T-helper 2 cell (primary cell): ENCODE measurements at places on chromosomes 1 and 21.

GRCh38 chr1:197559655-197560054 lies 215.6 kb downstream of the DENND1B start:
- DNase-seq: no peak

GRCh38 chr1:150836129-150836773 lies 28.2 kb upstream of the CTSK start:
- no peak for DNase-seq

DNA sequence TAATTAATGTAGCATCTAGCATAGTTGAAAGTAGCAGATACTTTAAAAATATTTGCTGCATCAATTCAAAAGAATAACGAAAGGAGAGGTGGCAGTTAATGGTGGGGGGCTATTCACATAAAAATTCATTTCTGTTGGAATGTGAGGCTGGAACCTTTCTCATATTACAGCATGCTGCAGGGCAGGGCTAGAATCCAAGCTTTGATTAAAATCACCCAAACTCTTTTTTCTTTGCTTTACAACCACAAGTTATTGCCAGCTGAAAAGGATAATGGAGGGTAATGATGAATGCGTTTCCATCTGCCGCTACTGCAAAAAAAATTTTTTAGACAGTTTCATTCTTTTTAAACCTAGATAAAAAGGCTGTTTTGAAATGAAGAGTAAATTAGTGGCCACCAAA lies 9.8 kb downstream of the DISP1 start:
- DNase-seq: no peak

GRCh38 chr1:181424786-181425403 lies 58.4 kb upstream of the CACNA1E start:
- peak; percentile 30 for DNase-seq

DNA sequence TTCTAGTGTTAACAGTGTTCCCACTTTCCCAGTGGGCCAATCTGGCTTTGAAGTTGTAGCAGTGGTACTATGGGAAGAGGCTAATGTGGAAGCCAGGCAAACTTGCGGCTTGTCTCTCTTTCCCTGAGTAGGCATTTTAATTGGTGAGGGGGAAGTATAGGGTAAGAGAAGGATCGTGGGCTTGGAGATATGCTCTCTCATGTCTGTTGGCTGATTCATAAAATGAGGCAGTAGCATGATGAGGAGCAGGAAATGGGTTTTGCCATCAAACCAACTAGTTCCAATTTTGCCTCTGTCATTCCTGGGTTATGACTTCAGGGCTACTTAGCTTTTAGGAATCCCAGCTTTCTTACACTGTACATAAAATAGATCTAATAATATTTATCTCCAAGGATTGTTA lies 12.1 kb downstream of the C8A start:
- no peak for DNase-seq

DNA sequence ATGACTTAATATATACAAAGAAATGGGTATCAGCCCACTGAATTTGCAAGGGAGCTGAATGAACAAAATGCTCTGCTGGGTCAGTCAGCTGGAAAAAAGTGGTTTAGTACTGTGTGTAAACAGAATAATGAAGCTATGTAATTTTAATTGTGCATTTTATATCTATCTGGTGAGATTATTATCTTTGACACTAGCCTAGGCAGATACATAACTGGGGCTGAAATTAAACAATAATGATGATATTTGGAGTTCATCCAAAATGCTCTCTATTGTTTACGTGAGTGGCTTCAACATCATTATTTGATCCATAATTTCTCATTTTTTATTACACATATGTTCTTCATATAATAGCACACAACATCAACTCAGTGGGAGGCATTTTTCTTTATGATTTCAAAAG lies 208.5 kb upstream of the SNX7 start:
- DNase-seq: no peak

GRCh38 chr1:201016943-201017827 lies 6.3 kb downstream of the KIF21B start:
- DNase-seq: no peak

GRCh38 chr21:44869781-44870747 lies 3.4 kb downstream of the PTTG1IP start:
- no peak for DNase-seq

GRCh38 chr1:34108269-34108668 lies 56.8 kb downstream of the CSMD2 start:
- DNase-seq: no peak

DNA sequence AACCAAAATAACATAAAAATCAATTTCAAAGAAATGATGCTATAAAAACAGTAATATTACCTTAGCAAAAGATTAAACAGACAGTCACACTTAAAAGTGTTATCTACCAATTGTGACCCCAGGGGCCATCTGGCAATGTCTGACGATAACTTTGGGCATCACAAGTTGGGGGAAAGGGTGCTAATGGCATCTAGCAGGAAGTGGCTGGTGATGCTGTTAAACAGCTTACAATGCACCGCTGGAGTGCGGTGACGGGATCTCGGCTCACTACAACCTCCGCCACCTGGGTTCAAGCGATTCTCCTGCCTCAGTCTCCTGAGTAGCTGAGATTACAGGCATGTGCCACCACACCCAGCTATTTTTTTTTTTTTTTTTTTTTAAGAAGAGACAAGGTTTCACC lies 27.6 kb downstream of the NUP133 start:
- DNase-seq: no peak

DNA sequence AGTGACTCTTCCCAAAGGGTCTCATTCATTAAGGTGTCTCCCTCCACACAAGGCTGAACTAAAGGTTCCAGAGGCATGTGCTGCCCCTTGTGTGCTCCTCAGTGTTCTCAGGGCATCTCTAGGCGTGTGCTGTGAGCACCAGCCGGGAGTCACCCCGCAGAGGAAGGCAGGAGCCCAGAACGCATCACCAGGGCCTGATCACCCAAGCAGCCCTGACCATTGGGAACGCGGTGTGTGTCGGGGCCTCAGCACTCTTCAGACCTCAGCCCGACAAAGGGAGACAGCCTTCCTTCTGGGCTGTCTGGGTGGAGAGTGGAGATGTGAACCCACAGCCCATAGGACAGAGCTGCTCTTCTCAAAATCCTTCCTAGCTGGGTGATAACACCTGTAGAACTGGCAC lies 9.1 kb downstream of the SLC37A1 start:
- no peak for DNase-seq
